ENCODE measurements at places on chromosomes 1 and 21.

DNA sequence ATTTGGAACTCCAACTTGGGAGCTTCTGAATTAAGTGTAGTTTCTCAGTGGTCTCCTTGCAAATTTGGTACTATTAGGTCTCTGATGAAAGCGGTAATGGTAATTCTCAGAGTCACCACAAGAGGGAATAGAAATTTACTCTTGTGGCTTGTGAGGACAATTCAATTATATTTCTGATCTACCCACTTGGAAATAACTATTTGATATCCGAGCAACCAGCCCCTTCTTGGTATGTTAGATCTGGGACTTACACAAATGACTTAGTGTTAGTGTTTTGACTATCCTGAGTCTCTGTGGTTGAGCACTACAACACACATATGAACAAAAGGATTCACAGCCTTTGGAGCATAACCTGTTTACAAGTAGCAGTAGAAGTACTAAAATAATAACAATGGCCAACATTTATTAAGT is 68.1 kb downstream of the RPS6KA1 start:
- DNase-seq: no peak
- H3K27ac ChIP-seq: no peak overlapping the region
- H3K4me1 ChIP-seq: no peaks in the 10 kb centered on the region
- H3K27me3 ChIP-seq: no peaks in the 10 kb centered on the region
- H3K4me3 ChIP-seq: no peak overlapping the region
- H3K36me3 ChIP-seq: no peaks in the 10 kb centered on the region

DNA sequence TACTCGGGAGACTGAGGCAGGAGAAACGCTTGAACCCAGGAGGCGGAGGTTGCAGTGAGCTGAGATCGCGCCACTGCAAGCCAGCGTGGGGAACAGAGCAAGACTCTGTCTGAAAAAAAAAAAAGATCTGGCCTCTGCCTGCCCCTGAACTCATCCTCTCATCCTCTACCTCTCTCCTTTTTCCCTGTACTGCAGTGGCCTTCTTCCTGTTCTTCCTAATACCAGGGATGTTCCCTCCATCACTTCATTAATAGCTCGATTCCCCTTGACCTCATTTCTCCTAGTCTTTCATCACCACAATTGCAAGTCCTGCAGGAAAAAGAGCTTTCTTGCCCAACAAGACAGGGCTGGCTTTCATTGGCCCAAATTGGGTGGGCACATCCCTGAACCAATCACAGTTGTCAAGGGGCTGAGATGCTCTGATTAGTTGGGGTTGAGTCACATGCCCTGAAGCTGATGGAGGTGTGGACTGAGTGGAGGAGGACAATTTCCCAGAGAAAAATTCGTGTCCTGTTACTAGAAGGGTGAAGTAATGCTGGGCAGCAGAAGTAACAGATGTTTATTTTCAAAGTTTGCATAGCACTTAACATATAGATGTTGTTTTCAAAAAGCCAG is 86.8 kb upstream of the PUM1 start:
- no peak overlapping the region for H3K27ac ChIP-seq
- DNase-seq: no peak
- no peaks in the 10 kb centered on the region for H3K36me3 ChIP-seq
- H3K4me1 ChIP-seq: peaks cover 4% of the 10 kb centered on the region
- H3K4me3 ChIP-seq: no peak overlapping the region

GRCh38 chr1:159845751-159846629 is 16.5 kb downstream of the VSIG8 start:
- no peak overlapping the region for H3K27ac ChIP-seq
- DNase-seq: peak; percentile 37
- no peaks in the 10 kb centered on the region for H3K36me3 ChIP-seq
- no peaks in the 10 kb centered on the region for H3K4me1 ChIP-seq
- H3K4me3 ChIP-seq: no peak overlapping the region
- H3K27me3 ChIP-seq: no peaks in the 10 kb centered on the region

DNA sequence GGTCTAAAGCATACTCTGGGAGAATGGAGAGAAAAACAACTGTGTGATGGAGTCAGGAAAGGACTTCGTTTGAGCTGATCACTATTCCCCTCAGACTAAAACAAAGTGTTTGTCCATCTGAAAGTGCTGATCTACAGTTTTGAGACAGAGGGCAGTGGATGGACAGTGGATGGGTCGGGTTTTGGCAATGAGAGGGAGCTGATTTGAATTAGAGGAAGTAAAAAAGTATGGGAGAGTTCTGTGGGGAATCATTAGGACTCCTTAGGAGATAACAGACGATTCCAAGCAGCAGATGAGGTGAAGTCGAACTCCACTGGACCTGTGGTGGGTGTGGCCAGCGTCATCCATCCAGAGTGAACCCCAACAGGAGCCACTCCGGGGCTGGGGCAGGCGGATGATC is 62.3 kb downstream of the PTGS2 start:
- H3K27ac ChIP-seq: peak overlapping the region; percentile 46
- no peak for DNase-seq
- H3K4me1 ChIP-seq: no peaks in the 10 kb centered on the region
- no peaks in the 10 kb centered on the region for H3K36me3 ChIP-seq

- H3K4me1 ChIP-seq: no peaks in the 10 kb centered on the region
- no peaks in the 10 kb centered on the region for H3K27me3 ChIP-seq
- no peaks in the 10 kb centered on the region for H3K36me3 ChIP-seq
- H3K27ac ChIP-seq: no peak overlapping the region
These were observed 407.3 kb downstream of the USP25 start for GRCh38 chr21:16137106-16137505.

- no peak for DNase-seq
- no peak overlapping the region for H3K27ac ChIP-seq
- H3K36me3 ChIP-seq: peaks cover 7% of the 10 kb centered on the region
- H3K4me1 ChIP-seq: peaks cover 30% of the 10 kb centered on the region
- no peaks in the 10 kb centered on the region for H3K27me3 ChIP-seq
These were observed 6.5 kb upstream of the CCDC27 start for GRCh38 chr1:3745590-3746381.

DNA sequence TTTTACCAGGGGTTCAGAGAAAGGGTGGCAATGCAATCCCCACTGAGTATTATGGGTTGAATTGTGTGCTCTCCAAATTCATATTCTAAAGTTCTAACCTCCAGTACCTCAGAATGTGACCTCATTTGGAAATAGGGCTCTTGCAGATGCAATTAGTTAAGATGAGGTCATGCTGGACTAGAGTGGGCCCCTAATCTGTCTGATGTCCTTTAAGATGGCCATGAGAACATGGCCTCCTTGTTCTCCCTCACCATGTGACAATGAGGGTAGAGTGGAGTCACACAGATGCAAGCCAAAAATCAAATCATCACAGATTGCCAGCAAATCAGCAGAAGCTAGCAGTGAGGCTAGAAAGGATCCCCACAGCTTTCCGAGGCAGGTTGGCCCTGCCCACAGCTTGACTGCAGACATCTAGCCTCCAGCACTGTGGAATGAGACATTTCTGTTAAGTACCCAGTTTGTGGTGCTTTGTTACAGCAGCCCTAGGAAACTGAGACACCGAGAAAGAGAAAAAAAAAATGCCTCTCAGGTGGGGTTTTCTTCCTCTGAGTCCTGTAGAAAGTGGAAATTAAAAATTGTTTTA is 25.5 kb upstream of the CREG1 start:
- DNase-seq: no peak
- no peaks in the 10 kb centered on the region for H3K27me3 ChIP-seq
- H3K36me3 ChIP-seq: no peaks in the 10 kb centered on the region
- H3K4me1 ChIP-seq: no peaks in the 10 kb centered on the region
- H3K27ac ChIP-seq: no peak overlapping the region

DNA sequence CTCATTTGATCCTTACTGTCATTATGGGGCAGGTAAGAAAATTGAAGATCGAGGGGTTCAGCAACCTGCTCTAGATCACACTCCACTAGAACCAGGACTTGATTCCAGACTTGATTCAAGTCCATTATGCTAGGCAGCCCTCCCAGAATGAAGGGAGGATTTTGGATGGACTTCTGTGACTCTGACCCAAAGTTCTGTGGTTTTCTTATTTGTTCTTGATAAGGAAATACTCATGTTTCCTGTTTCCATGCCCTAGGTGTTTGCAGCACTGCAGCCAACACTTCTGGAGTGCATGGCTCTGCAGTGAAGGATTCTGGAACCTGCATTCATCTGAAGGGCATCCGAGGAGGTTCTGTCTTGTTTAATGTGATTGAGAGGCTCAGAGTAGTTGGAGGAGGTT is 140.0 kb downstream of the FCRL5 start:
- no peaks in the 10 kb centered on the region for H3K36me3 ChIP-seq
- no peaks in the 10 kb centered on the region for H3K27me3 ChIP-seq
- H3K4me1 ChIP-seq: no peaks in the 10 kb centered on the region
- no peak overlapping the region for H3K4me3 ChIP-seq
- no peak overlapping the region for H3K27ac ChIP-seq
- no peak for DNase-seq

- no peak overlapping the region for H3K27ac ChIP-seq
- H3K36me3 ChIP-seq: peaks cover 34% of the 10 kb centered on the region
- H3K27me3 ChIP-seq: no peaks in the 10 kb centered on the region
- peaks cover 46% of the 10 kb centered on the region for H3K4me1 ChIP-seq
- DNase-seq: no peak
These were observed 12.8 kb downstream of the LGALS8 start for GRCh38 chr1:236536540-236536939.

DNA sequence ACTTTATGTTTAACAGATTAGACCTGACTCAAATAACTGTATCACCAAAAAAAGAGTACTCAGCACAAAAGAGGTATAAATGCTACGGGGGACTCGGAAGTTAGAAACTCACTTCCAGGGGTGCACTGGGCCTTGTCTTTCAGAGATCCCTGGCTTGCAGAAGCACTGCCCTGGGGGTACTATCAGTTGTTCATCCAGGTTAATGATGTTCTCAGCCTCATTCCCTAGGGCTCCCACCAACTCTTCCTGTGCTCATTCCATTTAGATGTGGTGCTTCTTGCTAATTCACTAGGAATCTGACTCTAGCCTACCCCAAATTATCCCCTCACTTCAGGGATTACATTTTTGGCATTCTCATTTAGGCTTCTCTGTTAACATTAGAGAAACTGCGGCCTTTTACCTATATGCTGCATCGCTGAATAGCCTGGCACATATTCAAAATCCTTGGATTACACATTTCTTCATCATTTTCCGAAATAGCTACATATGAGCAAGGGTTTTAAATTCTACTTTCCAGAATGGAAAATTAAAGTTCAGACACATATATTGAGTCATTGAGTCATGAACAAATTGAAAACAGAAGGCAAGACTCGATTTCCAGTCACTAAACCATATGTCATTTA is 338.5 kb downstream of the KCTD3 start:
- no peaks in the 10 kb centered on the region for H3K4me1 ChIP-seq
- no peak overlapping the region for H3K27ac ChIP-seq
- no peak overlapping the region for H3K4me3 ChIP-seq
- no peaks in the 10 kb centered on the region for H3K27me3 ChIP-seq
- no peaks in the 10 kb centered on the region for H3K36me3 ChIP-seq
- no peak for DNase-seq

GRCh38 chr1:30083800-30084464 is 639.5 kb downstream of the MATN1 start:
- H3K4me1 ChIP-seq: no peaks in the 10 kb centered on the region
- no peak for DNase-seq
- no peaks in the 10 kb centered on the region for H3K36me3 ChIP-seq
- no peak overlapping the region for H3K4me3 ChIP-seq

DNA sequence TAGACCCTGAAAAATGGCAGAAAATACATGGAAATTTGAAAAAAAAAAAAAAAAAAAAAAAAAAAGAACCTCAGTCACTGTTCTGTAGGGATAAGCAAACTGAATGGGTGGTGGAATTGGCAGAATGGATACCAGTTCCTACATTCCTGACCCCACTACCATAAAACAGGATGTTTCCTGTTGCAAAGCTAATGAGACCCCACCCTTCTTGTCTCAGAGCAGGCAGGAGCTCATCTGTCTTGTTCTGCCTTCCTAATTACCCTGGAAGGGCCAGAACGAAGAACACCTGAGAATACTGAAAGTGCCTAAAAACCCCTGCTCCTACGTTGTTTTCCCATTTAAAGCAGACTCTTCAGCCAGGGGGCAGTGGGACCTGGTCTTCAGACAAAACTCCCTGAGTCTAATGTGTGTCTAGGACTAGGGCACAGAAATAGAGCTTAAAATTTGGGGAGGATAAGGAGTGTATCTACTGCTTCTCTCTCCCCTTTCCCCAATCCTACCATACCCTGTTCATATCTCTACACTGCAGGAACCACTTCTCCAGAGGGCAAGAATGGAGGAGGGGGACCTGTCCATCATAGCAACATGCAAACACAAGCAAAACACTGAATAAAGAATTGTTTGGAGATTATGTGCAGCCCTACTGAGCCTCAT is 3.9 kb downstream of the C1orf56 start:
- no peaks in the 10 kb centered on the region for H3K27me3 ChIP-seq
- H3K4me3 ChIP-seq: no peak overlapping the region
- H3K27ac ChIP-seq: no peak overlapping the region
- peaks cover 36% of the 10 kb centered on the region for H3K36me3 ChIP-seq

GRCh38 chr1:87410776-87411480 is 82.2 kb downstream of the LMO4 start:
- H3K36me3 ChIP-seq: no peaks in the 10 kb centered on the region
- no peaks in the 10 kb centered on the region for H3K27me3 ChIP-seq
- no peak for DNase-seq

GRCh38 chr21:36117286-36117741 is 17.6 kb upstream of the CBR3 start:
- no peak overlapping the region for H3K27ac ChIP-seq
- DNase-seq: no peak

GRCh38 chr1:48338257-48338656 is 115.7 kb downstream of the SLC5A9 start:
- no peak overlapping the region for H3K27ac ChIP-seq
- H3K27me3 ChIP-seq: no peaks in the 10 kb centered on the region
- no peak for DNase-seq
- H3K4me1 ChIP-seq: no peaks in the 10 kb centered on the region
- H3K36me3 ChIP-seq: no peaks in the 10 kb centered on the region

- no peaks in the 10 kb centered on the region for H3K27me3 ChIP-seq
- no peaks in the 10 kb centered on the region for H3K4me1 ChIP-seq
- no peaks in the 10 kb centered on the region for H3K36me3 ChIP-seq
- H3K27ac ChIP-seq: no peak overlapping the region
- DNase-seq: no peak
- H3K4me3 ChIP-seq: no peak overlapping the region
These were observed 9.3 kb upstream of the SERBP1 start for GRCh38 chr1:67439277-67440029.

DNA sequence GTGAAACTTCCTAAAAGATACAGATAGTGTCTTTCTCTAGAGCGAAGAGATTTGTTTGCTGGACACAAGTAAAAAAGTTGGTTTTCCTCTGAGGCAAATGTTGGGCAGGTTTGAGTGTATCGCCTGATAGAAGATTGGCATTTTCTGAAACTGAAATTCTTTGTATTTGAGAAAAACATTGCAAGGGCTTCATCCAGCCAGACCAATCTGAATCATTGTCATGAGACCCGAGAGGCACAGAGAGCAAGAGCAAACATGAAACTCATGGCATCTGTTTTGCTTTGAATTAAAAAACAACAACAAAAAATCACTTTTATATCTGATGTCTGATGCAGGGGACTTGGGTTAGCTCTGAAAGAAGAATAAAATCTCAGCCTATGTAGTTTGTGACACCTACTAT is 379.3 kb upstream of the NCAM2 start:
- H3K36me3 ChIP-seq: no peaks in the 10 kb centered on the region
- H3K4me1 ChIP-seq: no peaks in the 10 kb centered on the region
- H3K4me3 ChIP-seq: no peak overlapping the region
- no peaks in the 10 kb centered on the region for H3K27me3 ChIP-seq
- no peak overlapping the region for H3K27ac ChIP-seq
